ENCODE measurements at places on chromosomes 2 and 18. TPM values are rescaled to one million over a fixed set of nuclear protein-coding genes. Genes with fewer than 3 reads are reported as not detected.

- H3K4me1 ChIP-seq, result no peaks in the 10 kb centered on the region
- H3K27me3 ChIP-seq, result no peaks in the 10 kb centered on the region
- no peaks in the 10 kb centered on the region for H3K36me3 ChIP-seq
- H3K4me3 ChIP-seq, result no peak overlapping the region
Measured at GRCh38 chr2:75495862-75496261, 64.9 kb downstream of the EVA1A start.

GRCh38 chr18:64639536-64639935, 490.6 kb upstream of the LINC00305 start:
- H3K4me1 ChIP-seq, result no peaks in the 10 kb centered on the region
- no peak for DNase-seq
- no peak overlapping the region for H3K27ac ChIP-seq
- no peaks in the 10 kb centered on the region for H3K27me3 ChIP-seq
- no peak overlapping the region for H3K4me3 ChIP-seq
- no peaks in the 10 kb centered on the region for H3K36me3 ChIP-seq

DNA sequence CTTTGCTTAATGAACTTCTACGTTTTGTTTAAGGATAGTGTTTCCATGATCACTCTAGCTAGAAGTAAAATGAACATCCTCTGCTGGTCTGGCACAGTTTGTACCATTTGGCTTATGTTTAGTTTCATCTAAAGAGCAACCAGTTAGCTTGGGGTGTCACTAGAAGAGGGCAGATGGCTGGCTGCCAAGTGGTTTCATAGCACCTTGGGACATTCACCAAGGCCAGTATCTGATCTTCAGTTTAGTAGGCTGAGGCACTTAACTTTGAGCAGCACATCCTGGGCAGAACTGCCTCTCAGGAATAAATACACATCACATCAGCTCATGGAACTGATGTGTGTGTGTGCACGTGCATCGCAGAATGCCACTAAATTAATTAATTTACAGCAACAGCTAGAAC, 68.4 kb downstream of the NXPH2 start:
- no peaks in the 10 kb centered on the region for H3K27me3 ChIP-seq
- no peak overlapping the region for H3K4me3 ChIP-seq
- no peak overlapping the region for H3K27ac ChIP-seq
- no peaks in the 10 kb centered on the region for H3K4me1 ChIP-seq
- H3K36me3 ChIP-seq, result no peaks in the 10 kb centered on the region

DNA sequence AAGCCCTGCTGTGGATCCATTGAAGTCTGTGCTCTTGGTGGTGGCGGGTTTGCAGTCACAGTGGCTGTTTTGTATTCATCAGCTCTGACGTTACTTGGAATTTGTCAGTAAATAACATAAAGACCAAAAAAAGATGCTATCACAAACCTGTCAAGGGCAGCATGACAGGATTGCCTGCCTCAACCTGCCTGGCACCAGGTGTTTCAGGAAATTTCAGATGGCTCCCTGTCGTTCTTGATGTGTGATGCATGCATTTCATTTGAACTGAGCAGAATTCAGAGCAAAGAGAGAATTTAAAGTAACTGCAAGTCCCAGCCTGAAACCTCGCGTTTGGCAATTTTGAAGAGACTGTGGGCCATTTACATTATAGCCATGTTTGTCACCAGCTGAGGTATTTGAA, 50.3 kb upstream of the EPC2 start:
- no peaks in the 10 kb centered on the region for H3K27me3 ChIP-seq
- H3K4me1 ChIP-seq, result no peaks in the 10 kb centered on the region
- H3K27ac ChIP-seq, result no peak overlapping the region
- H3K4me3 ChIP-seq, result no peak overlapping the region
- no peak for DNase-seq
- H3K36me3 ChIP-seq, result no peaks in the 10 kb centered on the region

DNA sequence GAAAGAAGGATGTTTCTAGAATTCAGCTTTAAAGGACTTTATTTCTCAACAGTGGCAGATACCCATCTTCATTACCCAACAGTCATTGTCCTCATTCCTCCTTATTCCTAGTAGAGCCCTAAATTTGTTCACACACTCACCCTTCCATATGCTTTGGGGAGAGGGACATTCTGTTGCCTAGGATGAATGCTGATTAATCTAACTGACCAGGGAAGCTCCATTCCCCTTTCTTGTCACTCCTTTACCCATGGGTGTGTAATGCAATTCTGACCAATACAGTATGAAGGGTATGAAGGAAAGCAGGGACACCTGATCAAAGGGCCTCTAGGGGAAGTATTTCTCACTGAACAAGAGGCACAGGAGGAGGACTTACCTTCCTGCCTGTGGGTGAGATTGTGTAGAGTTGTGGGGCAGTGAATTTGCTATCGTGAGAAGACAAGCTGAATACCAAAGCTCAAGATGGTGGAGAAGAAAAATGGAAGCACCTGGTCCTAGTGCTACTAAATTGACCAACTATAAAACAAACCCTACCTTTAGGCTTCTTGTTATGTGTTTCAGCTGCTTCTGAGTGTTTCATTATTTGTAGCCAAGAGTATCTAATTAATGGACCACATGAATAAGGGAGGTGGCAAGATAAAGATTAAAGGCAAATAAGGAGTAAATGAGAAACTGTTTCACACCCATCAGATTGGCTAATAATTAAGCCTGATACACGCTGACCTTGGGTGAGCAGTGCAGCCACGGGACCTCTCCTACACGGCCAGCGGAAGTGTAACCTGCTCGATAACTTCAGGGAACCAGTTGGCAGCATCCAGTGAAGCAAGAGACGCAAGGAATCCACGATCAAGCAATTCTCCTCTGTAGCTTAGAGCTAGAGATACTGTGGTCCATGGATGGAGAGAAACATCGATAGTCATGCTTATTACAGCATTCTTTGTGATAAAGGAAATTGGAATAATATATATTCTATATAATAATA, 202.3 kb downstream of the MYCN start:
- no peak for DNase-seq
- H3K27ac ChIP-seq, result no peak overlapping the region
- no peaks in the 10 kb centered on the region for H3K36me3 ChIP-seq
- no peaks in the 10 kb centered on the region for H3K4me1 ChIP-seq
- no peak overlapping the region for H3K4me3 ChIP-seq

Gene GAL3ST2
- total RNA-seq, result 0.16 TPM

- no peak overlapping the region for H3K4me3 ChIP-seq
- no peak for DNase-seq
- H3K4me1 ChIP-seq, result no peaks in the 10 kb centered on the region
- H3K36me3 ChIP-seq, result no peaks in the 10 kb centered on the region
- no peaks in the 10 kb centered on the region for H3K27me3 ChIP-seq
Measured at GRCh38 chr18:74399091-74399887, 57.8 kb downstream of the DIPK1C start.

Gene LINC00305
- total RNA-seq, result not detected

Data from CD8-positive, alpha-beta memory T cell (primary cell).